ENCODE measurements at places on chromosomes 3 and 15.

- no peak for DNase-seq
These were observed 179.9 kb downstream of the RYR3 start for GRCh38 chr15:33490703-33491102.

- DNase-seq: no peak
These were observed 38.6 kb downstream of the SSR3 start for GRCh38 chr3:156516284-156516683.

DNA sequence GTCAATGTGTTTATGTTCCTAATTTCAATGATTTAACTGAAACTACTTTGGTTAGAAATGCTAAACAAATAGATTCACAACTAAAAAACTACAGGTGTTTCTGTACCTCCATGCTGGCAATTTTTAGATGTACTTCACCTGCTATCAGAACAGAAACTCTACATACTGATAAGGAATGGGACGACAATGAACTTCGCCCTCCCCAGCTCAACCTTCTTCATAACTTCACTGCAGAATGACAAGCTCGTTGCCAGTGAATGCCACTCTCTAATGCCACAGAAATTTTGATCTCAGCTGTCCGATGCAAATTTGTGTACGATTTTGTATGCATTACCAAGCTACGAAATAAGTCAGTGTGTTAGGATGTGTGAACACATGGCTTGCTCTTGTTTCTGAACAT, 133.4 kb downstream of the FOXP1 start:
- DNase-seq: no peak

- DNase-seq: no peak
These were observed 124.3 kb upstream of the PRICKLE2 start for GRCh38 chr3:64349551-64349950.

- peak; percentile 48 for DNase-seq
These were observed 112.8 kb upstream of the ICE2 start for GRCh38 chr15:60591496-60592370.

- DNase-seq: no peak
These were observed 129.1 kb downstream of the IGF1R start for GRCh38 chr15:98777426-98777825.

- no peak for DNase-seq
These were observed 102.3 kb upstream of the PROK2 start for GRCh38 chr3:71887256-71887655.

DNA sequence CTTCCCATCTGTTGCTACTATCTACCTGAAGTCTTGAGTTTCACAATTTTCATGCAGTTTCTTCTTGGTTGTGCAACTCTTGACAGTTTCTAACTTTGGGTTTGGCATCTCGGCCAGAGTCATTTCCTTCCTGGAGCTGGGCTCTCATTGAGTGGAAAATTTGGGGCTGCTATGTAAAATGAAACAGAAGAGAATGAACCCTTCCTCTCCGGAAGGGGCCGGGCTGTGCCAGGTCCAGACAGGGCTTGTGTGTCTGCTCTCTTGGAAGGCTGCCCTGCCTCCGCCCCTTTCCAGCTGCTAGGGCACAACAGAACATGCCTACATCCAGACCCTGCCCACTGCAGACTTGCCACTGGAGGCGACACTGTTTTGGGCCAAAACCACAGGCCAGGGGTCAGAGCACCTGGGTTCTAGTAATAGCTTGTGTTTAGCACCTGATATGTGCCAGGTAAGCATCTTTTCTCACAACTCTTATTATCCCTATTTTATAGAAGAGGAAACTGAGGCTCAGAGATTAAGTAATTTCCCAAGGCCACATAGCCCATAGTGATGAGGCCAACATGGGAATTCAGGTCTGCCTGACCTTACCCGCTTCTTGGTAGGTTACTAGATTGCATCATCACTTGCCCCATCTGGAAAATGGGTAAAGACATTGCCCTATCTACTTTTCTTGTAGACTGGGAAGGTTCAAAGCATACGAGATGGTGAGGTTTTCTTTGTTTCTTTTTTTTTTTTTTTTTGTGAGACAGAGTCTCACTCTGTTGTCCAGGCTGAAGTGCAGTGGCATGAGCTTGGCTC, 25.0 kb downstream of the IRAK2 start:
- DNase-seq: no peak

GRCh38 chr3:151096716-151097115, 11.3 kb downstream of the MED12L start:
- no peak for DNase-seq

- no peak for DNase-seq
These were observed 1.9 kb downstream of the FNDC3B start for GRCh38 chr3:172040981-172041963.

DNA sequence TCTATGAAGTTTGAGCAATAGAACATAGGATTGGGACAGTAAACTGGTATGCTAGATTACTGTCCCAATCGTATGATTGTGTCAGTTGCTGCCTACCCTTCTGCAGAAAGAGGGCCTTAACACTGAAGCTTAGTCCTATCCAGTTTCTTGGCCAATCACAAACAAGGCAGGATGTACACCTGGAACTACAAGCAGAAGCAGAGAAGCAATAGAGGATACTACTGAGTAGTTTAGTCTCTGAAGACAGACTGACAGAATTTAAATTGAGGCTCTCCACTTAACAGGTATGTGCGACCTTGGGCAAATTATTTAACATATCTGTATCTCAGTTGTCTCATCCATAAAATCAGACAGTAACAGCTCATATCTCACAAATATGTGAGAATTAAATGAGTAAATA, 85.0 kb downstream of the ZNF280D start:
- DNase-seq: no peak
